ENCODE measurements at places on chromosomes 3 and 15.

DNA sequence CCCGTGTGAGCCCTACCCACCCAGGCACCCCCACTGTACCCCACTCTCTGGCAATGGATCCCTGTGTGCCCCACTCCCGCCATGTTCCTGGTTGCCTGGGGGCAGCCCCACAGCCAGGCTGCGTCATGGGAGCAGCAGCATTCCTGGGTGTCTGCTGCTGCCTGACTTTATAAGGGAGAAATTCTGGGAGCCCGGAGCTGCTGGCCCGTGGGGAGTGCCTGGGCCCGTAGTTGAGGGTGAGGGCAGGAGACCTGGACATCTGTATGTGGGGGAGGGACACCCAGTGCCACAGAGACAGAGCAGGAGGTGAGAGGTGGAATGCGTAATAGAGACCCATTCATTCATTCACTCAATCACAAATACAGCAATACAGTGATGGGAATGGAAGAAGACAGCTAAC, 15.1 kb downstream of the CSPG4 start:
- DNase-seq, result no peak

GRCh38 chr15:59371458-59372351, 966 bp downstream of the MYO1E start:
- DNase-seq, result no peak

DNA sequence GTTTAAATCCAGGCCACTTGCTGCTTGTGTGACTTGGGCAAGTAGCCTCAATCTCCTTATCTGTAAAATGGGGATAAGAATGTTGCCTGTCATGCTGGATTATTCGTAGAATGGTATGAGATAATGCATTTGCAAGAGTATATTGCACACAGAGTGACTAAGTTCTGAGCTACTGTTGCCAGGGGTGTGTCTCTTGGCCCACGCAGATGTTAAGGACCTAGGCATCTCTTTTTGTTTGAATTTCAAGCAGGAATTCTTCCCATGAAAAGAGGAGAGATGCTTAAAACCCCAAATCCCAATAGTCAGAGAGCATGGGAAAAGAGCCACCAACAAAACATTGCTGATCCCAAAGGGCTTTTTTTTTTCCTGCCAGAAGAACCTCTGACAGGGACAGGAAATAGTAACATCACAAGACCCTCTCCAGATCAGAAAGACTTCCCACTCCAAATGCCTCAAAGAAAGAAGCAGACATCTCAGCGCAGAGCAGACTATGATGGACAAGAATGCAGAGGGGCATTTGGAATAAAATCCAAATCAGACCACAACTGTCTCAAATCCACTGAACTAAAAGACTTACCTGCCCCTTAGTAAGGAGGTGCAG, 90.5 kb downstream of the MRPL46 start:
- no peak for DNase-seq

DNA sequence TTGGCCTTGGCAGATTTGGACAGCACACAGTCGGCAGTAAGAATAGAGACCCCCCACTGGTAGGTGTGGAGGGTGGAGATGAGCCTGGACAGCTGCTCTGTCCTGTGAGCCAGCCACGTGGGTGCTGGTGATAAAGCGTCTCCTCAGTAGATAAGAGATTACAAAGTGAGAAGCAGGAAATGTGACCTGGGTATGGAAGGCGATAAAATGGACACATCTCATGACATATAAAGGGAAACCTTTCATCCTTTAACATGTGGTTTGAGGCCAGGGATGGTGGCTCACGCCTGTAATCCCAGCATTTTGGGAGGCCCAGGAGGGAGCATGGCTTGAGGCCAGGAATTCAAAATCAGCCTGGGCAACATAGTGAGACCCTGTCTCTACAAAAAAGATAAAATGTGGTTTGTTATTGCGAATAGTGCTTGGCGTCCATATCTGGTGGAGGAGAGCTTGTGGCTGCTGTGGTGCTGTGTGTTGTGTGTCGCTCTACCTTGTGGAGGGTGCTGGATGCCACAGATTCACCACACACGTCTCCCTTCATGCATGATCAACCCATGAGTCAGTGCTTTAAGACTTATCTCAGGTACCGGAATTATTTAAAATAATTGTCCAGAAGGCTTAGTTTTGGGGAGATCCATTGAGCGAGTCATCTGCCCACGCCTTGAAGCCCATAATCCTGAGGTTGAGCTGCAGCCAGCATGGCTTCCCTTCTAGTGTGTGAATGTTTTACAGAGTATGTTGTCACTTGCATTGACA, 157.0 kb downstream of the GABRG3 start:
- DNase-seq, result no peak

- peak; percentile 28 for DNase-seq
Measured at GRCh38 chr3:177538048-177538749, 340.9 kb upstream of the TBL1XR1 start.

GRCh38 chr3:141900343-141900742, 23.9 kb downstream of the ATP1B3 start:
- DNase-seq, result no peak

DNA sequence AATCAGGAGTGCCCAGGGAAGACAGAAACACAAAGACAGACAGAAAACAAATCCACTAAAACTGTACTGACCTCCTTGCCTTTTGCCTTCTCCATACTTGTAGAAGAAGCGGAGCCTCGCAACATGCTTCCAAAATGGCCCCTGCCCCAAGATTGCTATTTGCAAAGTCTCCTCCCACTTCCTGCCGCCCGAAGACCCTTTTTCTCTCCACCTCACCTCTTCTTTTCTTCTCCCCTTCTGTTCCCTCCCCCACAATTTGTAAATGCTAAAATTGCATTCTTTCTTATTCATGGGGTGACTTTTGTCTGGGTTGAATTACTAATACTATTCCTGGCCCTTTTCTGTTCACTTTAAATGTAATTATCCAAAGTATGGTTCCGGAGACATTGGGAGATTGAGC, at the start of gene DPPA4:
DPPA4 (minus strand) TSS at position 154 of the 400 bp plus-strand sequence; CDS start at position 125, 29 bp downstream.
- DNase-seq, result no peak

DNA sequence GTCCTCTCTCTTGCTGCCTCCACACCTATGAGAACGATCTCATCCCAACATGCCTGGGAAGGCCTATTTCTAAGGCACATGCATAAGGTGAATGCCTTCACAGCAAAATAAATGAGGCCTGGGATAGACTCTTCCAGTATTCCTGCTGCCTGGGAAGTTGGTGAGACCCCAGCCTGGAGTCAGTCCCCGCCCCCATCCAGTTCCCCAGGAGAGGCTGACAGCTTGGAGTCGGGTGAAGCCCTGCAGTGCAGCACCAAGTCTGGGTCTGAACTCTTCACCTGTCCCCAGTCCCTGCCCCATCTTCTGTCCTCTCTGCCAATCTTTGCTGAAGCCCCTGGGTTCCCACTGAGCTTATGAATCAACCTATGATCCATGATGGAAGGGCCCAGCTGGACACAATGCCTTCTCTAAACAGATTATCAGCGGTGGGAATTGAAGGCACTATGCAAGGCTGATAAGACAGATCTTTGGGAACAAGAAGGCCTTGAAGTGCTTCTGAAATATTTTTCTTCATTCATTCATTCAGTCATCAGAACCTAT, 10.2 kb upstream of the APBA2 start:
- DNase-seq, result no peak

DNA sequence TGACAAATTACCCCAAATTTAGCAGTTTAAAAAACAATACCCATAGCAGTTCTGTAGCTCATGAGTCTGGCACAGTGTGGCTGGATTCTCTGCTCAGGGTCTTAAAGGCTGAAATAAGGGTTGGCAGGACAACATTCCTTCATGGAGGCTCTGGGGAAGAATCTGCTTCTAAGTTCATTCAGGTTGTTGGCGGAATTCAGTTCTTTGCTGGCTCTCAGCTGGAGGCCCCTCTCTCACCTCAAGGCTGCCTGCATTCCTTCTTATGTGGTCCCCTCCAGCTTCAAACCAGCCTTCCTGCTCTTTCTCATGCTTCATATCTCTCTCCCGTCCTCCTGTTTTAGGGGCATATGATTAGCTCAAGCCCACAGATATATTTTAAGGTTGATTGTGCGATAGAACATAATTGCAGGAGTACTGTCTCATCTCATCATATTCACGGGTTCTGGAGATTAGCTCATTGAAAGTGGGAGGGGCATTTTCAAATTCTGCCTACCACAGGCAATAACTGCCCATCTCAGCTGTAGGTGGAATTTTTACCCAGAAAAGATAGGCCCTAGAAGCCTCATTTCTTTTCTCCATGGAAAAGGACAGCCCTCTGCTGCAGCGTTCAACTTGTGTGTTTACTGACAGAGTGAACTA, 5.6 kb upstream of the ZBTB47 start:
- no peak for DNase-seq

DNA sequence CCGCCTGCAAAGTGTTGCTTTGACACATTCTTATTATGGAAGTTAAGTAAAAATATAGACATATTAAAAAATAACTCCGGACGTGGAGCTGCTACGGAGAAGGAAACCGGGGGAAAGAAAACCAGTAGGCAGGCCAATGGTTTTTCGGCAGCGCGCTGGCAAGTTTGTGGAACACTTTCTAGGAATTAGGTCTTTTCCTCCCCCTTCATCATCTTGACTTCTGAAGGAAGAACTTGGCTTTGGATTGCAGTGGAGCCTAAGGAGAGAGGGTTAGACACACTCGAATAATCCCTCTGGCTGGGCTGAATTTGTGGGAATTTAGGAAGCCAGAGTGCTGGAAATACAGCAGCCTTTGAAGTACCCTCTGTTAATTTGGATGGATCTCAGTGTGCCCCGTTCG, 317 bp downstream of the ROBO2 start:
- no peak for DNase-seq

DNA sequence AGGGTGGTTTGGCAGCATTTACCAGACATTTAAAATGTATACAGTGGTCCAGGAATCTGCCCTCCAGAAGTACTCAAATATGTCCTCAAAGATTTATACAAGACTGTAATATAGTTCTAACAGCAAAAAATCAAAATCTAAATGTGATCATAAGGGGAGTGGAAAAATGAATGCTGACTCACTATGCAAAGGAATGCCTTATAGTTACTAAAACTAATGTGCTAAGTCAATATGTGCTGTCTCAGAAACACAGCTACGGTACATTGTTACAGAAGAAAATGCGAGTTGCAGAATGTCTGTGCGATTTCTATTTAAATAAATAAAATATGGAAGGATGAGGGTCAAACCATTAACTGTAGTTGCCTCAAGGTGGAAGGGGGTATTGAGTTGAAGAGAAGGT, 230.1 kb upstream of the UBE2E1 start:
- DNase-seq, result no peak

DNA sequence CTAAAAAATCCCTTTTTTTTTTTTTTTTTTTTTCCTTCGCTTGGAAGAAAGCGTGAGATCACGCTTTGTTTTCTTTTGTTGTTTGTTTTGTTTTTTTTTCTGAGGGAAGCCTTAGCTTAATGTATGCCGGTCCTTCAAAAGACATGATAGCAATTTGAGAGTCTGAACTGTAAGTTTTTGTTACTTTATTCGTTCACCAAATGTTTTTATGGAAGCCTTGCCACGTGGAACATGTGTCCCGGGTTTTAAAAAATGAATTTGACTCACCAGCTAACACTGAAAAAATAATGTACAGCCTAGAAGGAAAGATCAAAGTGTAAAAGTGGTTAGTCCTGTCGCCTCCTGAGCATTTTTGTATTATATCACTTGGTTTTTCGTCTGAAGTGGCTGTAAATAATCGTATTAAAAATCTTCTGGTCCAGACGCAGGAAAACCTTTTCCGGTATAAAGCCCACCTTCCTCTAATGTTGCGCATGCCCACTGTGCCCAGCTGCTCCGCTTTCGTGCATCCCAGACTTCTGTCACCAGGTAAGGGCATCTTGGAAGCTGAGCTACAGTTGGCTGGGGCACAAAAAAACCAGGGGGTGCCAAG, 795 bp upstream of the MYNN start:
- DNase-seq, result peak; percentile 85

DNA sequence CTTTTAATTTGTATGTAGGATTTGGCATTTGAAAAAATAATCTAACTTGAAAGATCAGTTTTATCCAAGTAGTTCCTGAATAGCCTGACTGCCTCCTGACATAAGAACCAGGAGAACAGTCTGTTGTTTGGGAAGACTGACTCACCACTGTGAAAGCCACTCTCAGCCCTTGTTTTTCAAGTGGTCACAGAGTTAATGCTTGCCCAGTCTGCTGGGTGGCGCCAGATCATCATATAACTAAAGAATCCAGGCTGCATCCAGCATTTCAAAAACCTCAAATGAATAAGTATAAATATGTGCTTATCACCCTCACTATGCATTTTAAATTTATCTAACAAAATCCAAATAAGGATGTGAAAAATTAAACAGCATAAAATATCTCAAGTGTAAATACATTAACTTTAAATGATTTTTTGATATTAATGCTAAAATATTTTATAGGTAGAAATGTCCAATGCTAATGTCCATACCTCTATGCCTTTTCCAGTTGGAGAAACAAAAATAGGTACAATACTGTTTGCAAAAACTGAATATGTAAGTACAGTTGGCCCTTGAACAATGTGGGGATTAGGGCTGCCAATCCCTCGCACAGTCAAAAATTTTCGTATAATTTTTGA, 26.9 kb upstream of the ZBBX start:
- DNase-seq, result no peak

DNA sequence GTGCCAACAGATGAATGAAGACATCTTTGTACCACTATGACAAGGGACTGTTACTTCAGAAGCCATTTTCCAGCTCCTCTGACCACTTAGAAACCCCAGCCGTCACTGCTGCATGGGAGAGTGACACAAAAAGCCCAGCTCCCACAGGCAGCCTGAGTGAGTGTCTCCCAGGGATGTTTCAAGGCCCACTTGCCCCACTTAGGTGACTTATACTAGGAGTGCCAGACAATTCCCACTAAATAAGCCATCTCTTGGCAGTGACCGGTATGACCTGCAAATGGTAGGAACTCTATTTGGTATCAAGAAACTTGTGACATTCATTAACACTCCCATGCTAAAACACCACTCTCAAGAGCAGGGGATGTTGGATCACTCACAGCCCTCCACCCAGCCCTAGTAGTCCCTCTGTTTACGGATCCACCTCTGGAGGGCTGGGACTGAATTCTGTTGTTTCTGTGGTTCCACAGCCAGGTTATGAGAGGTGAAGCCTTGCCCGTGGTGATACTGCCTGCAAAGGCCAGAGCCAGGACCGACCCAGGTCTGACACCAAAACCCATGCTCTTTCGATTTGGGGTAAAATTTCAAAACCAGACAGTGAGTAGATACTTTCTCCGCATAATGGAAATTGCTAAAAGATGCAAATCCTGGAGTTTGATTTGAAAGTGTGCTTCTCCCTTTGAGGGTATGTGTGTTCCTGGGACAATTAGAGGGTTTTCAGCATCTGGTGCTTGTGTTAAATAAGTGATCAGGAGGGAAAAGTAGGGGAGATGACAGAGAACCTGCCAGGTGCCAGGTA, 14.5 kb downstream of the RBP1 start:
- DNase-seq, result no peak

DNA sequence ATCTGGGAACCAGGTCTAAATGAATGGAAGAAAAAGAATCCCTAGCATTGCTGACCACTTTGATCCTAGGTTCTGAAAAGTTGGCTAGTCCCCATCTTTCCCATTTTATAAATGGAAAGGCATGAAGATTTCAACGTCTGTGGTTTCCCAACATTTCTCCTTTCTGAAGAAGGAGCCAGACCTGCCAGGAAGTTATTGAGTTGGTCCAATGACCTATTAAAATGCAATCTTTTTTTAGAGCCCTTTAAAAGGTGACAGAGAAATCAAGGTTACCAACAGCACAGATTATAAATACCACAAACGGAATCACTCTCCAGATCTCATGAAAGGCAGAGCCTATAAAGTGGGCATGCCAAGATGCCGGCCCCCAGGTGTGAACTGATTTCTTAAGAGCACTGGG, 505.6 kb upstream of the THBS1 start:
- DNase-seq, result no peak
